ENCODE measurements at places on chromosomes 11 and 22. TPM values are rescaled to one million over a fixed set of nuclear protein-coding genes. Genes with fewer than 3 reads are reported as not detected.

- peaks cover 10% of the 10 kb centered on the region for H3K4me1 ChIP-seq
- H3K4me3 ChIP-seq = no peak overlapping the region
- peak overlapping the region; percentile 58 for H3K27ac ChIP-seq
Observed at GRCh38 chr22:49951986-49952896, 8.3 kb upstream of the PIM3 start.

DNA sequence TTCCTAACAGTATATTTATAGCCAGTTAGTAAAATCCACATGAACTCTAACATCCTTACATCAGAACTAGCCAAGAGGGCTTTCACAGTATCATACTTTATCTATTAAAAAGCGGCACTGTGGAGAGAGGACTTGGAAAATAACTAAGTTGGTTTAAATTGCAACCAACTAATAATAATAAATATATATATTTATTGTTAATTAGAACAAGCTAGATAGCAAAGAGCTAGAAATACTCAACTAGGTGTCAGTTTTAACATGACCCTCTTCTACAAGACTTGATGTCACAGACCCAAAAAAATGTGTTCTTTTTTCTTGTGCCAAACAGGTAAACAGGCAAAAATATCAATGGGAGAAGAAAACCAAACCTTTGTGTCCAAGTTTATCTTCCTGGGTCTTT lies at the start of gene OR2D3:
Gene OR2D3 (plus strand): TSS at position 301 of the 400 bp plus-strand sequence. CDS start 0 bp downstream, at position 301.
- H3K27ac ChIP-seq = no peak within 1 kb of the TSS
- no peak within 1 kb of the TSS for H3K4me3 ChIP-seq
- H3K27me3 ChIP-seq = no peaks in the 10 kb centered on the region
- H3K4me1 ChIP-seq = peaks cover 2% of the 10 kb centered on the region
- no peak for DNase-seq
- H3K36me3 ChIP-seq = no peaks in the 10 kb centered on the region

DNA sequence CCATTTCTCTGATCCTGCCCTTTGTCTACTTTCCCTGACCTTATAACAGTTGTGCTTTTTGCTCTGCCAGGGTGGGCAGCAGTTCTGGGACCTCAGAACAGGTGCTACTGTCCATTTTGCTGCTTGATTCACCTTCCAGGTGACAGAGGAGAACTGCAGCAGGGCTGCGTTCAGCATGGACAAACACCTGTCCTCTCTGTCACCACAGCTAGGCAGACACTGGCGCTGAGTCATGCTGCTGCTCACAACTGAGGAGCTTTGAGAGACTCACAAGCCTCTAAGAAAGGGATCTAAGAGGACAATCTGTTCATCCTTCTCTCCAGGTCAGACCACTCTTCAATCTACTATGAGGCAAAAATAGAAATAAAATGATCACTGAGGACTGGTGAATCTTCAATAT lies 1144.5 kb upstream of the CCDC90B start:
- no peaks in the 10 kb centered on the region for H3K36me3 ChIP-seq
- no peaks in the 10 kb centered on the region for H3K4me1 ChIP-seq
- no peak for DNase-seq
- no peak overlapping the region for H3K27ac ChIP-seq

DNA sequence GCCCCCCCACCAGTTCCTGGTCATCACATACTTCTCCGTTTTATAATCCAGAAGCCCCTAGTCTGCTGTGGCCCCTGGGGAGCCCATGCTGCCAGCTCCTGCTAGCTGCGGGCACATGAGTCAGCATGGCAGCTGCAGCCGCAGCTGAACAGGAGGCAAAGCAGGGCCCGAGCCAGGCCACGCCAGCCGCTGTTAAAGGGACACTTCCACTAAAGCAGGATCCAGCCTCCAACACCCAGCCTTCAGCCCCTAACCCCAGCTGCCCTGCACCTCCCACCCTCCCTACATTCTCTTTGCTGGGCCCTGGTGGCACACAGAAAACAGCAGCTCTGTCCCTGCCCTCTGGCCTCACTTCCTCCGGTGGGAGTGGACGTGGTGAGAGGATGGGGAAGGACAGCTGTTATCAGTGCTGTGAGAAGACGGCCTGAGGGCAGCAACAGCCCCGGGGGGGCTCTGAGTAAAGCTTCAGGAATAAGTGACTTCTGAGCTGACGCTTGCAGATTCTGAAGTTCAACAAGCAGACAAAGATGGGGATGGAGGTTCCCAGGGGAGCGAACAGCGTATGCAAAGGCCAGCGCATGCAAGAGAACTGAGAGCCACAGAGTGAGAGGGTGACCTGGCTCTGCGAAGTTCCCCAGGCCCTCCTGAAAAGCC lies 688 bp upstream of the LRRC74B start:
- H3K36me3 ChIP-seq = no peaks in the 10 kb centered on the region
- DNase-seq = no peak
- H3K27me3 ChIP-seq = no peaks in the 10 kb centered on the region

- H3K36me3 ChIP-seq = no peaks in the 10 kb centered on the region
- DNase-seq = no peak
- H3K27ac ChIP-seq = no peak overlapping the region
- no peaks in the 10 kb centered on the region for H3K4me1 ChIP-seq
- H3K27me3 ChIP-seq = peaks cover 2% of the 10 kb centered on the region
Observed at GRCh38 chr11:17639781-17640180, 79.6 kb upstream of the MYOD1 start.

MYOD1 gene
- total RNA-seq = not detected

- peaks cover 10% of the 10 kb centered on the region for H3K4me1 ChIP-seq
- no peaks in the 10 kb centered on the region for H3K36me3 ChIP-seq
- no peak overlapping the region for H3K27ac ChIP-seq
- DNase-seq = no peak
Observed at GRCh38 chr11:45142241-45143055, 4.0 kb upstream of the PRDM11 start.

MMP12 gene
- not detected for total RNA-seq

DNA sequence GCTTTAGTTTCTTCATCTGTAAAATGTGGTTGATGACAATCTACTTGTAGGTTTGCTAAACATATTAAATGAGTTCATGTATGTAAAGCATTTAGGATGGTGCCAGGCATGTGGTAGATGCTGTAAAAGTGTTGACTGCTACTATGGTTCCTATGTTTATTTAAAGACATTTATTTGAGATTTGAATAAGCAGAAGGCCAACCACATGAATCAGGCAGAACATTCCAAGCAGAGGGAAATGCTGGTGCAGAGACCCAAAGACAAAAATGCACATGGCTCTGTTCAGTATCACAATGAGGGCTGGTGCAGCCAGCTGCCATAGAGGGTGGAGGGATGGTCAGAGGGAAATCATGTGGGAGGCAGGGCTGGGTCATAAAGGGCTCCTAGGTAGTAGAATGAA lies 156.2 kb upstream of the PDGFD start:
- DNase-seq = no peak
- no peaks in the 10 kb centered on the region for H3K27me3 ChIP-seq
- H3K4me1 ChIP-seq = no peaks in the 10 kb centered on the region
- no peaks in the 10 kb centered on the region for H3K36me3 ChIP-seq

DNA sequence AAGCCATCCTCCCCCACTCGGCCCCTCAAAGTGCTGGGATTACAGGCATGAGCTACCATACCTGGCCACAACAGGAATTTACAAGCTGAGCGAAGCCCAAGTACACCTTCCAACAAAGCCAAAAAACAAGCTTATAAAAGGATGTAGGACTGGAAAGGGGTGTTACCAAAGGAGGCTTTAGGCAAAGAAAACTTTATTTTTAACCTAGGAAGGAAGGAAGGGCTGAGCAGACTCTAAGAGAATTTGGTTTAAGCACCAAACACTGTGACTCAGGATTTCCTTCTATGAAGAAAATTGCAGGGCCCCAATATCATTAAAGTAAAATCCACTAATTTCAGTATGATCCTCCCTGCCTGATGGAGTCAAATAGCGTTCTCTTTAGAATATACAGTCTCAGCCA lies 12.1 kb downstream of the DENND5A start:
- H3K4me3 ChIP-seq = no peak overlapping the region
- H3K4me1 ChIP-seq = peaks cover 35% of the 10 kb centered on the region

CADM1 gene
- total RNA-seq = 2.6 TPM

HOATZ gene
- total RNA-seq = not detected

RAB36 gene
- 2.6 TPM for total RNA-seq

GRCh38 chr11:88208745-88209144 lies 33.5 kb upstream of the RAB38 start:
- no peak for DNase-seq
- no peaks in the 10 kb centered on the region for H3K27me3 ChIP-seq
- H3K4me3 ChIP-seq = no peak overlapping the region

GRCh38 chr11:114340311-114341131 lies 44.3 kb downstream of the NNMT start:
- no peaks in the 10 kb centered on the region for H3K36me3 ChIP-seq
- peak; percentile 86 for DNase-seq
- H3K27me3 ChIP-seq = no peaks in the 10 kb centered on the region
- peak overlapping the region; percentile 30 for H3K27ac ChIP-seq
- peak overlapping the region; percentile 60 for H3K4me3 ChIP-seq

PHOX2A gene
- not detected for total RNA-seq

YAP1 gene
- total RNA-seq = 36.5 TPM

DNA sequence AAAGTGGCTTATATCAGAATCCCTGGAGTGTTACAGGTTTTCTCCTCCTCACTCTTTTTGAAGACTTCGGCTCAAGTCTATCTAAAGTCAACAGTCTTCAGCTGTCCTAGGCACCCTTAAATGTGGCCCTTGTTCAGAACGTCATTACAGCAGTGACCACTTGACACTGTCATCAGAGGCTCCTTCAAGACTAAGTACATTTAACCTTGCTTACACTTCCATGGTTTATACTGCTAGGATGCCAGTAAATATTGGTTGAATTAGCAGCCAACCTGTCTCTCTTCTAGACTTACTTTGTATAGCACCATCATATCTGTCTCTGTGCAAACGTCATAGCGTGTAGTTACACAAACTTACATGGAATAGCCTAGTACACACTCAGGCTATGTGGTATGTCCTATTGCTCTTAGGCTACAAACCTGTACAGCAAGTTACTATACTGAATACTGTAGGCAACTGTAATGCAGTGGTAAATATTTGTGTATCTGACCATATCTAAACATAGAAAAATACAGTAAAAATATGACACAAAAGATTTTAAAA lies 13.3 kb upstream of the C11orf91 start:
- no peak for DNase-seq
- H3K4me3 ChIP-seq = no peak overlapping the region
- H3K27me3 ChIP-seq = no peaks in the 10 kb centered on the region

PRRG4 gene
- not detected for total RNA-seq

GRCh38 chr11:121844016-121844415 lies 272.0 kb downstream of the BLID start:
- no peak overlapping the region for H3K27ac ChIP-seq
- no peak for DNase-seq
- H3K4me3 ChIP-seq = no peak overlapping the region

GRCh38 chr11:102914238-102915043 lies 39.7 kb upstream of the MMP12 start:
- H3K27ac ChIP-seq = no peak overlapping the region
- peak; percentile 53 for DNase-seq
- H3K27me3 ChIP-seq = no peaks in the 10 kb centered on the region
- H3K4me3 ChIP-seq = no peak overlapping the region

MRGPRE gene
- not detected for total RNA-seq

GRCh38 chr11:123755344-123755743 lies 1.0 kb upstream of the OR6X1 start:
- H3K36me3 ChIP-seq = no peaks in the 10 kb centered on the region
- H3K27me3 ChIP-seq = no peaks in the 10 kb centered on the region
- no peak for DNase-seq

PRDM11 gene
- total RNA-seq = 13.9 TPM

GRCh38 chr22:30280505-30280904 lies 8.8 kb downstream of the CASTOR1 start:
- no peak for DNase-seq
- no peak overlapping the region for H3K4me3 ChIP-seq
- no peaks in the 10 kb centered on the region for H3K27me3 ChIP-seq
- H3K36me3 ChIP-seq = peaks cover 5% of the 10 kb centered on the region
- peaks cover 16% of the 10 kb centered on the region for H3K4me1 ChIP-seq

DNA sequence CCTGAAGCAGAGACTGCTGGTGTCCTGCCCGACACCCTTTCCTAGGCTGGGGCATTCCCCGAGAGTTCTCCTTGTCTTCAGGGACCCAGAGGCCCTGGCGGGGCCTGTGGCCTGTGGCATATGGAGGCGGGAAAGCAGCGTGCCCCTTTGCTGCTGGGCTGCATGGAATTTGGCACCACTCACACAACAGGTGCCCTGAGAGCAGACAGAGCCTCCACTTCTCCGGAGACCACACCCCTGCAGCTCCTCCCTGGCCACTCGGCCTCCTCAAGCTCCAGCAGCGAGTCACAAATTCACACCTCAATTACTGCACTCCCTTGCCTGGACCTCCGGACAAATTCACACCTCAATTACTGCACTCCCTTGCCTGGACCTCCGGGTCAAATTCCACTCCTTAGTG lies 1375.2 kb downstream of the TBC1D22A start:
- no peaks in the 10 kb centered on the region for H3K4me1 ChIP-seq
- no peak overlapping the region for H3K4me3 ChIP-seq

- H3K27ac ChIP-seq = no peak overlapping the region
- no peak overlapping the region for H3K4me3 ChIP-seq
- H3K27me3 ChIP-seq = peaks cover 13% of the 10 kb centered on the region
Observed at GRCh38 chr11:63180536-63180935, 36.5 kb upstream of the SLC22A24 start.

VPS37C gene
- total RNA-seq = 24.2 TPM

- DNase-seq = no peak
- no peak overlapping the region for H3K4me3 ChIP-seq
- H3K4me1 ChIP-seq = no peaks in the 10 kb centered on the region
- no peaks in the 10 kb centered on the region for H3K36me3 ChIP-seq
- H3K27ac ChIP-seq = no peak overlapping the region
- no peaks in the 10 kb centered on the region for H3K27me3 ChIP-seq
Observed at GRCh38 chr11:18063125-18063524, 17.1 kb upstream of the TPH1 start.

DNA sequence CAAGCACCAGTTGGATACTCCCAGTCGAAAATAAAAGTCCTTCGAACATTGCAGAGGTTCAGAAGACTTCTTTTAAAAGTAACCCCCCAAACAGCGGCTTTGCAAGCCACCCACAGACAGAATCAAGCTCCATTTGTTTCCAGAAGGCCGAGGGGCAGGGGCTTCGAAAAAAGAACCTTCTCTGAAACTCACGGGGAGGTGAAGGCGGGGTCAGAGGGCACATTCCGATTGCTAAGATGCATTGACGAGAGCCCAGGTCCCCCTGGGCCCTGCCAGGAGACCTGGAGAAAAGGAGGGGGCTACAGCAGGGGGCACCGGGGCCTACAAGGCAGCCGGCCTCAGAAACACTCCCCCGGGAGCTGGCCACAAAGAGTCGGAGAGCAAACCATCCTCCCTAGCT lies 306.8 kb downstream of the MN1 start:
- no peaks in the 10 kb centered on the region for H3K4me1 ChIP-seq
- no peak for DNase-seq
- H3K36me3 ChIP-seq = no peaks in the 10 kb centered on the region
- no peaks in the 10 kb centered on the region for H3K27me3 ChIP-seq
- no peak overlapping the region for H3K4me3 ChIP-seq

MB gene
- not detected for total RNA-seq

Measured in endothelial cell of umbilical vein (primary cell).